ENCODE measurements at places on chromosomes 4 and X.

DNA sequence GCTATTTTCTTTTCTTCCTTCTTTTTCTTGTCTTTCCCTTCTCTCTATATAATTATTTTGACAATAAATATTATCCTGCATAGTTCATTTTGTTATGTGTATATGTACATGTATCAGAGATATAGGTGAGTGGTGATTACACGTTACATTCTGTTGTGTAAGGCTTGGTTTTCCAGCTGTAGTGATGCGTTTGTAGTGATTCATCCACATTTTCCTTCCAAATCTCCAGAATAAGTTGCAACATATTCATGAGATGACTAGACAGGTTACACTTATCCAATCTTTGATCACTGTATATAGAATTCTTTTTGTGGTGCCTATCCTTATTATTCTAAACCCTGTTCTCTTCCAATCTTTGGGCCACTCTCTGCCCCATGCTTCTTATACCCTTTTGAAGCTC is 540.2 kb downstream of the GBA3 start:
- DNase-seq: no peak

- DNase-seq: no peak
Measured at GRCh38 chr4:150355858-150356455, 226.0 kb upstream of the MAB21L2 start.

DNA sequence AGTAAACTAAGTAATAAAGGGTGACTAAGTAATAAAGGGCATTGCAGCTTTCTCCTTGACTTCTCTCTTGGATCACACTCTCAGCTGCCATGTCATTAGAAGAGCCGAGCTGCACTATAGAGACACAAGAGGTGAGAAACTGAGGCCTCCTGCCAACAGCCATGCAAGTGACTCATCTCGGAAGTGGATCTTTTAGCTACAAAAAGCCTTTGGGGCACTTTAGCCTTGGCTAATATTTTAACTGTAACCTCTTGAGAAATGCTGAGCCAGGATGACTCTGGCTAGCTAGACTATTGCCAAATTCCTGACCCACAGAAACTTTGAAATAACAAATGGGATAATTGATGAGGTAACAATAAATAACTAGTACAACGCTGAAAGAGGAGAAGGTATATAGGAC is 1.5 kb upstream of the NEIL3 start:
- no peak for DNase-seq

DNA sequence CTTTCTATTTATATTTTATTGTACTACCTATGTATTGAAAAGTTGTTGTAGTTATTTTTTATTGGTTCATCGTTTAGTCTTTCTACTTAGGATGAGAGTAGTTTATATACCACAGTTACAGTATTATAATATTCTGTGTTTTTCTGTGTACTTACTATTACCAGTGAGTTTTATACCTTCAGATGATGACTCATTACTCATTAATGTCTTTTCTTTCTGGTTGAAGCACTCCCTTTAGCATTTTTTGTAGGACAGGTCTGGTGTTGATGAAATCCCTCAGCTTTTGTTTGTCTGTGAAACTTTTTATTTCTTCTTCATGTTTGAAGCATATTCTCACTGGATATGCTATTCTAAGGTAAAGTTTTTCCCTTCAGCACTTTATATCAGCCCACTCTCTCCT is 7.7 kb downstream of the LUZP4 start:
- DNase-seq: no peak

- DNase-seq: peak; percentile 91
Measured at GRCh38 chr4:56410247-56411062, 23.2 kb upstream of the AASDH start.

- DNase-seq: no peak
Measured at GRCh38 chr4:60173718-60174117, 1026.4 kb upstream of the ADGRL3 start.

- DNase-seq: no peak
Measured at GRCh38 chr4:98491899-98492559, 166.4 kb downstream of the TSPAN5 start.

DNA sequence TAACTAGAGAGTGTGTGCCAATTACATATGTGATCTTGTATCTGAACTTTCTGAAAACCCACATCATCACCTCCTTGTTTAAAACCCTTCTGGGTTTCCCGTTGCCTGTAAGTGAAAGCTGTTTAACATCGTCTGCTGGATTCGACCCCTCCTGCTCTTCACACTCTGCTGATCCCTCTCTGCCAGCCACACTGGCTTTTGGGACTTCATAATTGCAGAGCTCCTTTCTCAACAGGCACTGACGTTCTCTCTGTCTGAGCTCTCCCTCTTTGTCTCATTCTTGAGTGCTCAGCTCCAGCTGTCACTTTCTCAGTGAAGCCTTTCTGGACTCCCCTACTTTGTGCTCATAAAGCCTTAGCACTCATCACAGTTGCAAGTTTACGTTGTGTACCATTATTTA is 153.9 kb downstream of the CEP135 start:
- no peak for DNase-seq

- DNase-seq: no peak
Measured at GRCh38 chrX:12895866-12896265, 10.6 kb upstream of the TLR8 start.

- no peak for DNase-seq
Measured at GRCh38 chr4:86174506-86174905, 185.3 kb downstream of the MAPK10 start.

All from DMS153 (cell line).